ENCODE measurements at places on chromosomes 6 and 20.

GRCh38 chr6:146664871-146665360 lies 66.1 kb downstream of the ADGB start:
- DNase-seq: no peak

DNA sequence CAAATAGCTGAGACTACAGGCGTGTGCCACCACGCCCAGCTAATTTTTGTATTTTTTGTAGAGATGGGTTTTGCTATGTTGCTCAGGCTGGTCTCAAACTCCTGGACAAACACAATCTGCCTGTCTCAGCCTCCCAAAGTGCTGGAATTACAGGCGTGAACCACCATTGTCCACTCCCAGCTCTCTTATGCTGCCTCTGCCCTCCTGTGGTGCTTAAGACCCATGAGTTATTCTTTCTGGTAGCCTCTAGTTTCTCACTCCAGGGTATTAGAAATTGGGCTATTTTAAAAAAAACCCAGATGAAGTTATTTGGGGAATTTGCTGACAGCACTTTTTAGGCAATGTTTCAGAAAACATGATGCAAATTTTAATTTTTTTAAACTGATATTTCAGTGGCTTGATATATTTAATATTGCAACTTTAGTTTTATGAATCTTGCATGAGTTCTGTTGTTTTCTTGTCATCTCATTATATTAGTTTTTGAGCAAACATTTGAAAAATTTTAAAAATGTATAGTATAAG lies 114.0 kb upstream of the FOXO3 start:
- no peak for DNase-seq

DNA sequence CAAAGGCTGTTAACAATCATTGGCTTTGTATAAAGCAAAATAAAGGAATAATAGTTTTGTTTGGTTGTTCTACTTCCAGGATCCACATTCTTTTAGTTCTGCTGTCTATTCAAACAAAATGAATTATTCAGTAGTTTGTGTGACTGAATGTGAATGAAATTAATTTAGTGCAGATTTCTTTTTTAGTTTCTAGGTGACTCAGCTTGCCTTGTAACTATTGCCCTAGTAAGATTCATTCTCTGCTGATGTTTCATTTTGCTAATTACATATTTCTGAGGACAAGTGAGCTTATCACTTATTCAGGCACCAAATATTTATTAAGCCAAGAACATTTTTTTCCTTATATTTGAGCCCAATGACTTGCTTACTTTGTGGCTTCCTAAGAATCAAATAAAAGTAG lies 46.5 kb upstream of the RIPOR2 start:
- DNase-seq: no peak

- DNase-seq: no peak
These were observed 195.7 kb downstream of the FARS2 start for GRCh38 chr6:5457041-5457440.

- DNase-seq: no peak
These were observed 3.5 kb downstream of the TBPL1 start for GRCh38 chr6:133956416-133957049.

DNA sequence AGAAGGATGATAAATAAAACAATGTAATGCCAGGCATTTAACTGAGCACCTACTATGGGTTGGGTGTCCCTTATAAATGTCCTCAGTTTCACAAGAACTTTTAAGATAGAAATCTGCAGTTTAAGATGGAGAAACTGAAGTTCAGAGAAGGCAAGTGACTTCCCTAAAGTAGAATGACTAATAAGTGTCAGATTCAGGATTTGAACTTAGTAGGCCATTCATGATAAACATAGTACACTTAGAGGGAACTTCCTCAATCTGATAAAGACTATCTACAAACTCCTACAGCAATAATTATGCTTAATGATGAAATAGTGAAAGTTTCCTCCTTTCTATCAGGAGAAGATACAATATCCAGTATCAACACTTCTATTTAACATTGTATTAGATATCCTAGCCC lies 43.9 kb downstream of the NCR2 start:
- no peak for DNase-seq

DNA sequence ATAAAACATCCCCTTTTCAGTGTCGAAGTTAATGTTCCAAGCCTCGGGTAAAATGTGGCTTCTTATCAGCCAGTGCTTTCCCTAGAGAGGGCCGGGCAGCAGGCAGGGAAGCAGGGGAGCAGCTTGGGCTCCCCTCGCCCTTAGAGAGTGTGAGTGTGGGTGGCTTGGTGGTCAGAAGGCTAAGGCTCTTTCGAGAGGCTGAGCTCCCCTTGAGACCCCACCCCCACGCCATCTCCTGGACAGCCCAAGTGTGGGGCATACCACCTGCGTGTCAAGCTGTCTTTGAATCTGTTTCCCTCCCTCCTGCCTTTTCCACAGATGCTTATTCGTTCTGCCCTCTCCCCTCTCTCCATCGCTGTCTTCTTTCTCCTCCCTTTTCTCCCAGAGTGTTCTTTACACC lies 95.1 kb upstream of the FOXP4 start:
- no peak for DNase-seq

DNA sequence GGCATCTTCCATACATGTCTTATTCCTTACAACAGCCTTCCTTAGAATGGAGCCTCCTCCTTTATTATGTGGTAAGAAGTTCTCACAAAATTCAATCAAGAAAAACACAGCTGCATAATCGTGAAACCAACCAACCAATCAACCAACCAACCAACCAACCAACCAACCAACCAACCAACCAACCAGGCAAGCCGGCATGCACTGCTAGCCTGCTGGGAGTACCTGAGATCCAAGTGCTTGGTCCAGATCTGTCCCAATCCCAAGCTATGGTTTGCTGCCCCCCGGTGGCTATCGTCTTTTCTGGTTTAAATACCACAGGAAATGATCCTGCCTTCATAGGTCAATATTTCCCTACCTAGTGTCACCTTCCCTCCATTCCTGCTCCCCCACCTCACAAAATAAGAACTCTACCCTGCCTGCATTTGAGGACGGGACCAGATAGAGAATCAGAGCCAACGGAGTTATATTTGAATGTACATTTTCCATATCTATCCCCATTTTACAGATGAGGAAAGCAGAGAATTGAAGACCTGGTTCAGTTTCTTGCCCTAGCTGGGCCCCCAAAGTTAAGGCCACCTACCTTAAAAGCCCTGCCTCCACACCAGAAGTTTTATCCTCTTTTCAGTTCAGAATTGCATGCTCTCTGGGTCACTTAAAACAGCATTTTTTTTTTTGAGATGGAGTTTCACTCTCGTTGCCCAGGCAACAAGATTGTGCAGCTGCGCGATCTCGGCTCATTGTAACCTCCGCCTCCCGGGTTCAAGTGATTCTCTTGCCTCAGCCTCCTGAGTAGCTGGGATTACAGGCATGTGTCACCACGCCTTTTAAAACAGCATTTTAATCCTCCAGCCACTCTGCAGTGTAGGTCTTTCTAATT lies 27.1 kb downstream of the RAB44 start:
- no peak for DNase-seq

GRCh38 chr6:36688739-36689075 lies 8.9 kb upstream of the RAB44 start:
- DNase-seq: peak; percentile 67

GRCh38 chr6:29461021-29461814 lies 4.3 kb downstream of the OR2H1 start:
- no peak for DNase-seq

- DNase-seq: no peak
These were observed 37.4 kb downstream of the VEGFA start for GRCh38 chr6:43807228-43808061.

DNA sequence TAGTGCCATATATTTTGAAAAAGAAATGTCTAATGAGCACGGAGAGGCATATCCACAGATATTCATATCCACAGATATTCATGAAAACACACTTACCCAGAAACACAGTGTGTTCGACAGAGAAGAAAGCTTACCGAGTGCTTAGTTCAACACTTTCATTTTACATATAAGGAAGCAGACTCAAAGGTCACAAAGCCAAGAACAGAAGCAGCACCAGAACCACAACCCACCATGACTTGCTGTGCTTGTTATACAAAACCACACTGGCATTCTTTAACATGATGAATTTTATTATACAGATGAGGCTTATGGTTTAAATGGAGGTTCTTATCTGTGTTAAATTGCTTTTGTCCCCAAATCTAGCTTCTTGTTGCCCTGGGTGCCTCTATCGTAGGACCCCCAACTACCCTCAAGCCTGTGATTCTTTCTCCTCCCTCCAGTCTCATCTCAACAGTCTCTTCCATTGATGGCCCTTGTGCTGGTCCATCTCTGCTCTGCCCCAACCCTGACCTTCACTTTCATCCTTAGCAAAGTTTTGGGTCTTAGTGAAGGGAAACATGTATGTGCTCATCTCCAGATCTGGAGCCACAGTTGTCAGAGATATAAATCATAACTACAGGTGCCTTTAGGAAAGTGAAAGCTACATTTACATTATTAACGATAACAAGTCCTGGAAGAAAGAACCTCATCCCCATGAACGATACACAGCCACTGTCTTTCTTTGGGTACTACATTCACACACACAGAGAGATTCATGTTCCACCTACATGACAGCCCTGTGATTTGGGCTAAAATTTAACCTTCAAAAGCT lies 40.0 kb downstream of the SF3B5 start:
- DNase-seq: no peak

DNA sequence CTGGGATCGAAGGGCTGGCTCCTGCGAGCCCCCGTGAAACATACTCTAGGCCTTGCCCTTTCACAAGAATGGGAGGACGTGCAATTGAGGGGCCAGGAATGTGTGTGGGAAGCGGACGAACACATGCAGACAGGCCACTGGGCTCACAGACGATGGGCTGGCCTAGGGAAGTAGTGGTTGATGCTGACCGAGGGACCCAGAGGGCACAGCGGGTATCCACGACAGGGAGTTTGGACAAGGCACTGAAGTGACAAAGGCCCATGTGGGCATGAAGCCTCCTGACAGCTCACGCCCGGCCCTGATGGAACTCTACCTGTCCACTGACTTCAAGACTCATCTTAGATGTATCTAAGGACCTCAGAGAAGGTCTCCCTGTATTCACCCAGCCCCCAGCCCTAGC lies 52.2 kb downstream of the MYH7B start:
- DNase-seq: peak; percentile 68

DNA sequence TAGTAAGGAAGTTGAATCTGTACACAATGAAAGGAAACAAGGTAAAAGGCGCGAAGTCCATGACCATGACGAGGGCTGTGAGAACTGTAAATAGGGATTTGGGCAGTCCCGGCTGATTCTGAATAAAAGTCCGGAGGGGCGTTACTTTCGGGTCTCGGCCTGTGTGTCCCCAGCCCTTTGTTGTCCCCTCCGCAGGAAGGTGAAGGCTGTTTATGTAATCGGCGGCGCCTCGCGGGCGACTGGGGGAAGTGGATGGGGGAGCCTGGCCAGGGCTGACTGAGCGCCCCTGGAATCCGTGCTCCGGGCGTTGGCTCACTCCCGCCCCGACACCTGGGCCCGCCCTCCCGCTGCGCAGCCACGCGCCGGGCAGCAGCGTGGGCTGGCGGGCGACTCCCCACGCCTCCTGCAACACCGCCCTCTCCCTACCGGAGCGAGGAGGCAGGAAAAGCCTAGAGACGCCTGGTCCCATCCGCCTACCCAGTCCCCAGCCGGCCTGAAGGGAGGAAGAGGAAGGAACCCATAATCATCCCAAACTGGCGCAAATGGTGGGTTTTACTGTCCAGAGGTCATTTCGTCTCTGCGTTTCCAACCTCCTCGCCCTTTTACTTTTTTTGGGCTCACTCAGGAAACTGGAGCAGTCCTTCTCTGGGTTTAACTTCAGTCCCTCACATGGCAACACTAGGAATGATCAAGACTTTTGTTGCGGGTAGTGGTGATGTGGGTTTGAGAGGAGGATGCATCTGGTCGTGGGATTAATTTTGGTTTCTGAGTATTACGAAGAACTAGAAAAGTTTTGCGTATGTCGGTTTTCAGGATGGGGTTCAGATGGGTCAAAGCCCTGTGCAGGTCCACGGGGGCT lies 12.1 kb downstream of the TRIM31 start:
- no peak for DNase-seq

- no peak for DNase-seq
These were observed 465.3 kb upstream of the SYNCRIP start for GRCh38 chr6:86107985-86108384.

DNA sequence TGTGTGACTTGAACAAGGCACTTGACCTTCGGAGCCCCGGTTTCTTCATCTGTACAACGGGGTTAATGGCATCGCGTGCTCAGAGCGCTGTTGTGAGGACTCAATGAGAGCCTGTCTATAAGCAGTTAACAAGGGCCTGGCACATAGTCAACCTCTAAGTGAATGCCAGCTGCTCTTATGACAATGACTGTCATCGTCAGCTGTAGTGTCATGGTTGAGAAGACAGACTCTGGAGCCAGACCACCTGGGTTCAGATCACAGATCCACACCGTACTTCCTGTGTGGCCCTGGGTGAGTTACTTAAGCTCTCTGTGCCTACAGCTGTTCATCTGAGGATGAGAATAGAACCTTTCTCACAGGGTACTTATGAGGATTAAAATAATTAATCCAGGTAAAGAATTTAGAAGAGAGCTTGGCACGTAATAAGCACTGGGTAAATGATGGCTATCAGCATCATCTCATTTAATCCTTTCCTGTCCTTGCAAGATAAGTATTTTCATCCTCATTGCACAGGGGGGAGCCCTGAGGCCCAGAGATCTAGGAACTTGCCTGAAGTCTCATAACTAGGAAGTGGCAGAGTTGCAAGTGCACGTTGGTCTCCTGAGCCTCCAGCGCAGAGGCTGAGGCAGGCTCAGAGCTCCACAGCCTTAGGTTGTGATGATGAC lies 105.3 kb downstream of the EYA2 start:
- no peak for DNase-seq

DNA sequence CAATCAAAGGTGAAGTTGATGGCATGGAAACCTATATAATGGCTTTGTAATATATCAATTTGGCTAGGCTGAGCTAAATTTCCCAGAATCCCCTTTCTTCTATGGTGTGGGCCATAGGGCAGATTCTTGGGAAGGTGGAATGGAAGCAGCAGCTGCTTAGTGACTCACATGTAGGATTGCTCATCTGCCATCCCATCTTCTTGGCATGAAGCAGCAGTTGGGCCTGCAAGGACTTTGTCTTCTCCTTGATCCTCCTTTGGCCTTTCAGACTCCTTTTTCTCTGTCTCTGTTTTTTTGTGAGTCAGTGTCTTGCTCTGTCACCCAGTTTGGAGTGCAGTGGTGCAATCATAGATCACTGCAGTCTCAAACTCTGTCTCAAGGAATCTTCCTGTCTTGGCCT lies 52.6 kb upstream of the CEP162 start:
- no peak for DNase-seq

DNA sequence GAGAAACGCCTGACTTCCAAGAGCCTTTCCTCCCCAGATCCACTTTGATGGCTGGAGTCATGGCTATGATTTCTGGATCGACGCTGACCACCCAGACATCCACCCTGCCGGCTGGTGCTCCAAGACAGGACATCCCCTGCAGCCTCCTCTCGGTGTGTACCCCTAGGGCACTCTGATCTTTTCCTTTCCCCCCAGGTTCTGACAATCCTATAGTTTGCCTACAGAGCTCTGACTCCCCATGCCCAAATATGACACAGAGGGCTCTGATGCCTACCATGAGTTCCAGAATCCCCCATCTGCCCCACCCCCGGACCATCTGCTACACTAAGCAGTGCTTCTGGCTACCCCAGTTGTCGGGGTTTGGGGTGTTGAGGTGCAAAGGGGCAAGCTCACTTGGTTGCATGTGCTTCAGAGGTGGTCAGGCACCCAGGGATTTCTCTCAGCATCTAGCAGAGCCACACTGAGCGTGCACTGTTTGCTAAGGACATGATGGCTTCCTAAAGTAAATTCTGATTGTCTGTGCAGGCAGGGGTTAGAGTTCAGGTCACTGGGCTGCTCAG lies 24.0 kb upstream of the SGK2 start:
- DNase-seq: peak; percentile 17

Data from suprapubic skin (tissue), 4 donors.